ENCODE measurements at places on chromosomes 1 and 21.

DNA sequence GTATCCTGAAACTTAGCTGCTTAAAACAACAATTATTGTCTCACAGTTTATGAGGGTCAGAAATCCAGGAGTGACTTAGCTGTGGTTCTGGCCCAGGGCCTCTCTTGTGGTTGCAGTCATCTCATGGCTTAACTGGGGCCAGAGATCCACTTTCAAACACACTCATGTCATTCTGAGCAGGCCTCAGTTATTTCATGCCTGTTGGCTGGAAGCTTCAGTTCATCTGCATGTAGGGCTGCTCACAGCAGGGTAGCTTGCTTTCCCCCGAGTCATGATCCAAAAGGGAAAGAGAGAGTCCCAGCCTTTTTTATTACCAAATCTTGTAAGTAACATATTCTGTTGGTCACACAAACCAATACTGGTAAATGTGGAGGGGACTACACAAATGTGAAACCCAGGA, 96.6 kb upstream of the B3GALT2 start:
- DNase-seq = no peak

GRCh38 chr1:180988253-180988752, 34.4 kb downstream of the STX6 start:
- no peak for DNase-seq

DNA sequence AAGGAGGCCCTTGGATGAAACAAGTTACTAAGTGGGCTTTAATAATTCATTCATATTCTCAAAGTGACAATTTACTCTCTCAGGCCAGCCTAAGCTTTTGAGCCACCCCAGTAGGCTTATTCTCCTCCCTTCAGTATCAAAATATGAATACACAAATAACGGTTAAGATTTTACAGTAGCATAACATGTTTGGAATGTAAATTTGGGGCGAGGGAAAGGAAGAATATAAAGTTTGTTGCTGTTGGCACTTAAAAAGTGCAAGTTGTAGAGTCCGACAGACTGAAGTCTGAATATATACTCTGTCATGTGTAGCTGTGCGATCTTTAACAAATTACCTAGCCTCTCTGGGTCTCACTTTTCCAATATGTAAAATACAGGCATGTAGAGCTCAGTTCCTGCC, 22.6 kb upstream of the MYSM1 start:
- no peak for DNase-seq

DNA sequence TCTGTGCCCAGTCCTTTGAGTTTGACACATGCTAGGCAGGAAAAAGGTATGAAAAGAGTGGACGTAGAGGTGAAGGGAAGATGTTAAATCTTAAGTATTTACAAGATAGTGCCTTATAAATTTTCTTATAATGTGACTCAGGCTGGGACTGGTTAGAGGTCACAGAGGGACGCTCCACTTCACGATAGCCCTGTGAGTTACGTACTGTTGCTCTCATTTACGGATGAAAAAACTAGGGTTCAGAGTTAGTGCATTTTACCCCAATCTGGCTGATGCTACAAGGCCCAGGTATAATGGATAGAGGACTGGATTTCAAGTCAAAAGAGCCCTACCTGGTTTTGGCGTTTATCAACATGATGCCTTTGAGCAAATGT, 1.4 kb upstream of the TUT4 start:
- DNase-seq = no peak
